ENCODE measurements at places on chromosomes 11 and 22.

GRCh38 chr11:101470419-101470818 lies 113.4 kb downstream of the TRPC6 start:
- H3K36me3 ChIP-seq, result peaks cover 2% of the 10 kb centered on the region
- no peak overlapping the region for H3K27ac ChIP-seq
- H3K4me1 ChIP-seq, result no peaks in the 10 kb centered on the region
- no peak for DNase-seq
- H3K4me3 ChIP-seq, result no peak overlapping the region

DNA sequence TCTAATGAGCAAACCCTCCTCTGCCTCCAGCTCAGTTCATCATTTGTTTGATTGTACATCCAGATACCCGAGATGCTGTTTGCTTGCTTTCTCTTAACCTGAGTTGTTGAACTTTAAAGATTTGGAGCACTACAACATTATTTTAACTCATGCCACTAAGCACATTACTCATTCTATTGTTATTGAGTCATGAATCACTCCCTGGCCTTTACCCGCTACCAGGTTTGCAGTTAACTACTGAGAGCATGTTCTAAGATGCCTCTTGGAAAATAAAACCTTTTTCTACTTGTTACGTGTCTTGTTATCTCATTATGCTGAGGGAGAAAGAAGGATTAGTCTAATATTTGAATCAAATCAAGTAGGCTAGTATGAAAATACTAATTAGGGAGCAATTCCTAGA lies 720.6 kb upstream of the ANO5 start:
- no peak for DNase-seq
- H3K36me3 ChIP-seq, result no peaks in the 10 kb centered on the region
- H3K4me1 ChIP-seq, result no peaks in the 10 kb centered on the region
- H3K4me3 ChIP-seq, result no peak overlapping the region

- no peaks in the 10 kb centered on the region for H3K27me3 ChIP-seq
- H3K4me1 ChIP-seq, result peaks cover 82% of the 10 kb centered on the region
Observed at GRCh38 chr11:65435411-65435931, 12.9 kb downstream of the NEAT1 start.

DNA sequence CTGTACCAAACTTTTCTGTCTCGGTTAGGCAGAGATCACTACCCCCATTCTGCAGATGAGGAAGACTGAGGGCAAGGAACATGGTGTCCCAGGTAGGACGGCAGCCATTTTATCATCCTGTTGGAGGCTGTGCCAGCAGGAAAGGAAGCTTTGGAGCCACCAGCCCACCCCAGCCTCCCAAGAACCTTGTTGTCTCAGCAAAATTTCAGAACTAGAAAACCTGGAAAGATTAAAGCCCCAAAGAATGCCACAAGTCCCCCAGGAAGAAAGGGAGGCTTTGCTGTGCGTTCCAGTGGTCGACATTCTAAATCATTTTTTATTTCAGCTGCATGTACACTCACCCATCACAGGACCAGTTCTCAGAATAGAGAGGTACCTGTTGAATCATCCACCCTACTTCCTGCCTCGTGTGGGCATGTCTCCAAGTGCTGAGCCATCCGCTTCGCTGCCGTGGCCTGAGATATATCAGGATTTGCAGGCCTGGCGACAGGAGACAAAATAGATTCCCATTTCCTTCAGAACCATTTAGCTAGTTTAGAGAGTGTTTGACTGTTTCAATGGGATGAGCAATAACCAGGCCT lies 13.0 kb upstream of the EIF3D start:
- H3K27ac ChIP-seq, result no peak overlapping the region
- H3K4me1 ChIP-seq, result no peaks in the 10 kb centered on the region
- no peak overlapping the region for H3K4me3 ChIP-seq
- DNase-seq, result no peak

- H3K4me3 ChIP-seq, result no peak overlapping the region
- no peaks in the 10 kb centered on the region for H3K36me3 ChIP-seq
- peaks cover 81% of the 10 kb centered on the region for H3K27me3 ChIP-seq
- peaks cover 2% of the 10 kb centered on the region for H3K4me1 ChIP-seq
- H3K27ac ChIP-seq, result no peak overlapping the region
Observed at GRCh38 chr11:69515271-69516245, 34.1 kb downstream of the LINC01488 start.

DNA sequence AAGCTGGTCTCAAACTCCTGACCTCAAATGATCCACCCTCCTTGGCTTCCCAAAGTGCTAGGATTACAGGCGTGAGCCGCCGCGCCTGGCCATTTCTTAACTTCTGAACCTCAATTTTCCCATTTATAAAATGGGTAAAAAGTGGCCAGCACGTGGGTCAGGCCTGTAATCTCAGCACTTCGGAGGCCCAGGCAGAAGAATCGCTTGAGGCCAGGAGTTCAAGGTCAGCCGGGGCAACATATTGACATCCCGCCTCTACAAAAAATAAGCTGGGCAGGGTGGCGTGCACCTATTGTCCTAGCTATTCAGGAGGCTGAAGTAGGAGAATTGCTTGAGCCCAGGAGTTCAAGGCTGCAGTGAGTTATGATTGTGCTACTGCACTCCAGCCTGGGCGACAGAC lies 6.5 kb upstream of the DDX6 start:
- no peak overlapping the region for H3K27ac ChIP-seq
- no peaks in the 10 kb centered on the region for H3K27me3 ChIP-seq
- H3K36me3 ChIP-seq, result peaks cover 3% of the 10 kb centered on the region
- no peak for DNase-seq
- H3K4me1 ChIP-seq, result peaks cover 5% of the 10 kb centered on the region

DNA sequence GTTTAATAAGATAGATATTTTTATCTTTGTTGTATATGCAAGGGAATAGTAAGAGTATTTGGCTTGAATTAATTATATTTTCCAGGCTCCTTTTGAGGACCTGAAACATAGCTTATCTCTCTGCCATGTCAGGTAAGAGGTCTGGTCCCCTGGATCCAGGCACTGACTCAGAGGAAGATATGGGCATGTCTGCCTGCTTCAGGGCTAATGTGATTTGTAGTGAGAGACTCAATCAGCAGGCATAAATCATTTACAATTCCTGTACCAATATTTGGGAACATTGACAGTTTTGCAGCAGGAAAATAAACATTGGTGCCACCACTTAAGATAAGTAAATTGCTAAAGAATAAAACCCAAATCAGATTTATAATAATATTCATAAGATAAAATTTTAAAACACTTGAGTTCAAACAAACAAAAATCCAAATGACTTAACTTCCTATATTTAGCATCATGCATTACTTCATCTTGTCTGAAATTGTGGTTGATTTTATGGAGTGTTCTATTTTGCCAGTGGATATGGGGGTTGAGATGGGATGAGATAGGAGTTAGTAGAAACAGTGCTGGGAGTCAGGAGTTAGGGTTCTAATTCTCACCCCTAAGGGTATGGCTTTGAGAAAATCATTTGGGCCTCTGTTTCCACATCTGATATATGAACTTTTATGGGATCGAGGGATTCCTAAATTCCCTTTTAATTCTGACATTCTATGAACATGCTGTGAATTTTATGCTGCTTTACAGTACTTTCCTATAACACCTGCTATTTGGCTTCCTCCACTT lies 5.1 kb upstream of the CALCA start:
- H3K27ac ChIP-seq, result no peak overlapping the region
- peaks cover 50% of the 10 kb centered on the region for H3K27me3 ChIP-seq
- no peak for DNase-seq
- no peaks in the 10 kb centered on the region for H3K36me3 ChIP-seq

DNA sequence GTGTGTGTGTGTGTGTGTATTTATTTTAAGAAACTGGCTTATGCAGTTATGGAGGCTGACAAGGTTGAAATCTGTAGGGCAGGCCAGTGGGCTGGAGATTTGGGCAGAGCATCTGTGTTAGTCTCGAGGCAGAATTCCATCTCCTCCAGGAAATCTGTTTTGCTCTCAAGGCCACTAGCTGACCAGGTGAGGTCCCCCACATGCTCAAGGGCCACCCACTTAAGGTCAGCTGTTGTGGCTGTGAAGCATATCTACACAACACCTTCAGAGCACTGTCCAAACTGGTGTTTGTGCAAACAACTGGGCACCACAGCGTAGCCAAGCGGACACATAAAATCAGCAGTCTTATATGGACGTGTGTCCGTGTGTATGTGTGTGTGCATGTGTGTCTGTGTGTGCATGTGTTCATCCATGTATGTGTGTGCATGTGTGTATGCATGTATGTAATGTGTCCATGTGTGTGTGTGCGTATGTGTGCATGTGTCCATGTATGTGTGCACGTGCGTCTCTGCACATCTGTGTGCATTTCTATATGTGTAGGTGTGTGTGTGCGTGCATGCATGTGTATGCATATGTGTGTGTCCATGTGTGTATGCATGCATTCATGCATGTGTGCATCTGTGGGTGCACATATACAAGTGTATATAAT lies 400.9 kb downstream of the BRD1 start:
- H3K4me1 ChIP-seq, result no peaks in the 10 kb centered on the region
- H3K27ac ChIP-seq, result no peak overlapping the region
- H3K4me3 ChIP-seq, result no peak overlapping the region
- no peak for DNase-seq
- no peaks in the 10 kb centered on the region for H3K36me3 ChIP-seq
- peaks cover 41% of the 10 kb centered on the region for H3K27me3 ChIP-seq

- DNase-seq, result no peak
- peaks cover 13% of the 10 kb centered on the region for H3K4me1 ChIP-seq
- no peak overlapping the region for H3K4me3 ChIP-seq
- H3K27ac ChIP-seq, result peak overlapping the region; percentile 86
- H3K27me3 ChIP-seq, result peaks cover 19% of the 10 kb centered on the region
Observed at GRCh38 chr22:30077279-30077880, 2.9 kb upstream of the HORMAD2 start.

GRCh38 chr22:23155143-23155542 lies 9.9 kb downstream of the RAB36 start:
- H3K27ac ChIP-seq, result no peak overlapping the region
- no peak for DNase-seq
- H3K27me3 ChIP-seq, result no peaks in the 10 kb centered on the region

DNA sequence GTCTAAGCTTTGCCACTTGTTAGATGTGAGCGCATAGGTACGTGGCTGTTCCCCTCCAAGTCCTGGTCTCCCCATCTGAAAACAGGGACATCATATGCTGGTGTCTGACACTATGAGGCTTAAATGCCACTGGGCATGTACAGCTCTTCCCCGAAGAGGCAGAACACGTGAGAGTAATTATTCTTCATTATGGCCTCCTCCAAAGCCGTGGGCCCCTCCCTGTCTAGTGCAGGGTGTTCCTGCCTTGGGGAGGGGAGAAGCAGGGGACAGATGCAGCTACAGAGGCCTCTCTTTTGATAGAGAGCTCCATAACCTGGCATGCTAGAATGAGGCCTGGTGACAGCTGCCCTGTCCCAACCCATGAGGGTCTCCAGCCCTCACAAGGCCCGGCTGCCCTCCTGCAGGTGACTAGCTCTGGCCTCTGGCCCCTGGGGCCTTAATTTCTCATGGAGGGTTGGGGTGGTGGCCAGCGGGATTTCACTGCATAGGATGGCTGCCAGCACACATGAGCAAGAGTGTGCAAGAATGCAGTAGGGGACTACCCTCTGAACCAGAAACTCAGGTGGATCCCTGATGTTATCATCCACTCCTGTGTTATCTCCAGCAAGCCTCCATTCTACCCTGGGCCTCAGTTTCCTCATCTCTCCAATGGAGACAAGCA lies 334.6 kb downstream of the MN1 start:
- H3K4me1 ChIP-seq, result no peaks in the 10 kb centered on the region
- DNase-seq, result no peak
- no peak overlapping the region for H3K4me3 ChIP-seq
- no peaks in the 10 kb centered on the region for H3K36me3 ChIP-seq

All from effector memory CD8-positive, alpha-beta T cell (primary cell).